Upper lobe of left lung (tissue), 6 donors: ENCODE measurements at places on chromosomes 4 and X. TPM values are rescaled to one million over a fixed set of nuclear protein-coding genes. Genes with fewer than 3 reads are reported as not detected.

The GPC4 gene
- total RNA-seq, result 58.0 TPM

GRCh38 chr4:17597517-17597916 is 16.9 kb upstream of the MED28 start:
- no peak for DNase-seq

The SPACA5 gene
- total RNA-seq, result not detected

The RP2 gene
- total RNA-seq, result 14.0 TPM

The ZDHHC15 gene
- 0.11 TPM for total RNA-seq

- peak; percentile 23 for DNase-seq
Measured at GRCh38 chrX:140091125-140091886, 126.0 kb upstream of the CXorf66 start.

The FAM149A gene
- 17.8 TPM for total RNA-seq

The HTRA3 gene
- total RNA-seq, result 41.2 TPM

GRCh38 chr4:1019729-1020470 is 8.5 kb downstream of the FGFRL1 start:
- peak; percentile 59 for DNase-seq

GRCh38 chr4:80124246-80125211 is 51.5 kb upstream of the ANTXR2 start:
- DNase-seq, result no peak

- no peak for DNase-seq
Measured at GRCh38 chrX:10121787-10122186, 35.0 kb upstream of the CLCN4 start.

DNA sequence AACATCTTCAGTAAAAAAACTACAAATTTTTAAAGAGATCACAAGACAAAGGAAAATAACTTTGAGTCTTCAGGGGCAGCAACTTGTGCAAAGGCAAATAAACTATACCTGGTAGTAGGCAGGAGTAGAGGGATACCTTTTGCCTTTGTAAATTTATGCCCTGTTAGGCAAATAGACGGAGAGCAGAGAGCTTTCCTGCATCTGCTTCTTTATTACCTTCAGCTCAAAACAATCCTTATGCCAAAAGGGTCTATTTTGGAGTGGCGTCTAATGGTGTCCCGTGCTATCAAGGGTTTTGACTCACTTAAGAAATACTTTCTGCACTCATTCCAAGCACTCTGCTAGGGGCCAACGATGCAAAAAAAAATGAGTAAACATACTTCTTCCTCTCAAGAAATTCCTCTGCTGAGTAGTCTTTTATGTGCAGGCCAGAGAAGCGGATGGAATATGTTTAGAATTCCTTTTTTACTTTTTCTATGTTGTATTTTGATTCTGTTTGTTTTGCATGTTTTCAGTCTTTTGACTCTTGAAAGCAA is 131.9 kb downstream of the ANXA5 start:
- DNase-seq, result peak; percentile 33

- DNase-seq, result no peak
Measured at GRCh38 chr4:114386637-114387233, 211.9 kb upstream of the UGT8 start.

The SPARCL1 gene
- 306 TPM for total RNA-seq

GRCh38 chrX:111319451-111319850 is 49.2 kb upstream of the CAPN6 start:
- DNase-seq, result no peak

The USP46 gene
- 10.4 TPM for total RNA-seq

DNA sequence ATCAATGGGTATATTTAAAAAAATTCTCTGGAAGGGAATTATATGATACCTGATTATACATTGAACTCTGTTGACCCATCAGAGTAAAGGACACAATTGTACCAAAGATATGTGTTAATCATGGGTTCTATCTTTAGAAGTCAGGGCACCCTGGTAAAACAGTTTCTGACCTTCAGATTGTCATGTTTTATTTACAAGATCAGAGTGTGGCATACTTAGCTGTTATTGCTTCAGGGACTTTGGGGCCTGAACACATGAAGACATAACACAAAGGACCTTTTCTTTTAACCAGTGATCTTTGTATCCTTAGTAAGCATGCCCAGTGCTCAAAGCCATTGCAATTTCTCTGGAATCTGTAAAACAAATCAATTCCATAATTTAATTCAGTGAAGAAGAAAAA is 204.8 kb upstream of the RPS6KA3 start:
- no peak for DNase-seq

DNA sequence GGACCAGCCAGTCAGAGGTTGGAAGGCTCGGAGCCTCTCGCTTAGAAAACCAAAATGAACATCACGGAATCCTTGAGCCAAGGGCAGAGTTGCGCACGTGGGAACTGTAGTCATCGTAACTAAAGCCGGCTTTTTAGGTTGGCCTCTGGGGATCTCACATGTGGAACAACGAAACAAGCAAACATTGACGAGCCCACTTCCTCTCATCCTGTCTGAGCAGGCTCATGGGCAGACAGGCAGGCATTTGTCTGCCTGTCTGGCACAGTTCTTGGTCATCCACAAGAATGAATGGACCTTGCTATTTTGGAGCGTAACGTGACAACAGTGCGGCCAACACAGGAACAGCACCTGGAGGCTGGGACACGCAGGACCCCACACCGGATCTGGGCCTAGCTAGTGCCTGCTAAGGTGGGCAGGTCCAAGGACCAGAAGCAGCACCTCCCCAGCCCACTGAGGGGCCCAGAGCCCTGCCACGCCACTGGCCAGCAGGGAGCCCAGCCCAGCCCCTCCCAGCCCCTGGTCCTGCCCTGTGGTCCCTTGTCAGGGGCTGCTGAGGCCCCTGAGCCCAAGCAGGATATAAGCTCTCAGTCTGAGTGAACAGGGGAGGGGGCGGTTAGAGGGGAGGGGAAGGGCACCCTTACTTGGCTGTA is 9.2 kb upstream of the TREX2 start:
- no peak for DNase-seq

DNA sequence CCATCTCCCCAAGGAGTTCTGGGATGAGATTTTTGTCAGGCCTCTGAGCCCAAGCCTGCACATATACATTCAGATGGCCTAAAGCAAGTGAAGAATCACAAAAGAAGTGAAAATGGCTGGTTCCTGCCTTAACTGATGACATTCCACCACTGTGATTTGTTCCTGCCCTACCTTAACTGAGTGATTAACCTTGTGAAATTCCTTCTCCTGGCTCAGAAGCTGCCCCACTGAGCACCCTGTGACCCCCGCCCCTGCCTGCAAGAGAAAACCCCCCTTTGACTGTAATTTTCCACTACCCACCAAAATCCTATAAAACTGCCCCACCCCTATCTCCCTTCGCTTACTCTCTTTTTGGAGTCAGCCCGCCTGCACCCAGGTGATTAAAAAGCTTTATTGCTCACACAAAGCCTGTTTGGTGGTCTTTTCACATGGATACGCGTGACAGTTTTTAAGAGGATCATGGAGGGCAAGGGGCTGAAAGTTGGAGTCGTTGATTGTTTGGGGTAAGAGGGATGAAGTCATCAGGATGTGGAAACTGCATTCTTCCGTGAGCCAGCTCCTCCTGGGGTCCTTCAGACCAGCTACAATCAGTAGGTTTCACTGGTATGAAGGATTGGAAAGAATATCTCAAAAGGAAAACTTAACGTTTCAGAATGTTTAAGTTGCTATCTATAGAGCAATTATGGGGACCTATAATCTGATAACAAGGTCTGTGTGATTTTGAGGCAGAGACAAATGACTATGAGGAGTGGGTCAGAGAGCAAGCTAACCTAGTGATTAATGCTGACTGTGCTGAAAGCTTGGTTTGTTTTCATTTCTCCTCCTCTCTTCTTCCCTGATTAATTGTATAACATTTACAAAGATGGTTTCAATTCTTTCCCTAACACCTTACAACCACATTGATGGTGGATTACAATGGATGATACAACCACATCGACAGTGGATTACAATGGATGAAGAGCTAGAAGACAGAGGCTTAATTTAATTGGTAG is 28.6 kb upstream of the MAGEA11 start:
- DNase-seq, result no peak

The PRDM8 gene
- 2.1 TPM for total RNA-seq

DNA sequence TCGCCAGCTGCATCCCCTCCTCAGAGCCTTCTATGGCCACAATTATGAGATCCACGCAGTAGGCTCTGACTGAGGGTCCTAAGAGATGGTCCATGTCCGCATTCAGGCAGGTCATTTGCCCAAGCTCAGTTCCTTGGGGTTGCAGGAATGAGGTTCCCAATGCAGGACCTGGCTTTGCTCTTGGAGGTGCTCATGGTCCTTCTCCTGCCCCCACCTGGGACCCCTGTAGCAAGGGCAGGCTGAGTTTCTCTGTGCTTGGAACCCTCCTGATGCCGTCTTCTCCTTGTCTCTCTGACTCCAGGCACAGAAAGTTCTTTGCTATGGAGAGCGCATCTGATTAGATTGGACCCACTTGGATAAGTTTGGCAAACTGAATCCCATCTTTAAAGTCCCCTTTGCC is 16.5 kb upstream of the SHOX start:
- no peak for DNase-seq

- DNase-seq, result peak; percentile 66
Measured at GRCh38 chr4:184310171-184310567, 92.5 kb upstream of the ENPP6 start.

DNA sequence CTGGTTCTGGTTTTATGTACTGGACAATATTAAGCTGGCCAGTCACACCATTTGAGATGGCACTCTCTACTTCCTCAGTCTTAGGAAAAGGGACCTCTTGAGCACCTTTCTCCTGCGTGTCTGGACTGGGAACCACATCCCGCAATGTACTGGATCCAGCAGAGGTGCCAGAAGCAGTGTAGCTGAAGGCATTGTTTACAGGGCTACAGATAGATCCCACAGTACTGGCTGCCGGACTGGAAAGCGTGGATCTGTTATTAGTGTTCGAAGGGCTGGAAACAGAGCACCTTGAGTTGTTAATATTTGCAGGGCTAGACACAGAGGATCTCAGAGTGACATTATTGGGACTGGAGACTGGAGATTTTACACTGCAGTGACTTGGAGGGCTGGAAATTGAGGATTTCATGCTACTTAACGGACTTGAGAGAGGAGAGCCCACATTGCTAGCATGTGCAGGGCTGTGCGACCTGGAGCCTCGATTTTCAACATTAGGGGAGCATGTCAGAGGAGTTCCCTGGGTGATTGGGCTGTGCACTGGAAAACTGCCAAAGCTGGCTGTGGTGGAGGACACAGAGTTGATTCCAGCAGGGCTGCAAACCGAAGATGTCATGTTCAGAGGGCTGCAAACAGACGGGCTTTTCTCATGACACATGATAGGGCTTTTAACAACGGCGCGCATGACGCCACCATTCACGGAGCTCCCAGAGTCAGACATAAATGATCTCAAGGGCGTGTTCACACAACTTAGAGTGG is 6.4 kb downstream of the NR3C2 start:
- no peak for DNase-seq

The FAAH2 gene
- 11.9 TPM for total RNA-seq

The MAP3K15 gene
- total RNA-seq, result 1.4 TPM
